ENCODE measurements at places on chromosomes 2 and 18. TPM values are rescaled to one million over a fixed set of nuclear protein-coding genes. Genes with fewer than 3 reads are reported as not detected.

- no peaks in the 10 kb centered on the region for H3K36me3 ChIP-seq
- H3K4me1 ChIP-seq = no peaks in the 10 kb centered on the region
- no peak overlapping the region for H3K27ac ChIP-seq
- H3K4me3 ChIP-seq = no peak overlapping the region
- no peaks in the 10 kb centered on the region for H3K27me3 ChIP-seq
- DNase-seq = no peak
Measured at GRCh38 chr2:228140934-228141528, 40.5 kb downstream of the SPHKAP start.

GRCh38 chr18:4455113-4455811, at the start of gene DLGAP1:
Gene DLGAP1, minus strand, starts transcription at chr18:4455307.
- no peak within 1 kb of the TSS for H3K27ac ChIP-seq
- H3K27me3 ChIP-seq = peaks cover 38% of the 10 kb centered on the region
- H3K4me1 ChIP-seq = peaks cover 13% of the 10 kb centered on the region
- H3K4me3 ChIP-seq = peak within 1 kb of the TSS; percentile 69
- no peaks in the 10 kb centered on the region for H3K36me3 ChIP-seq
- DNase-seq = no peak

GRCh38 chr2:176136374-176137251, 7.1 kb downstream of the HOXD8 start:
- H3K27ac ChIP-seq = no peak overlapping the region
- peaks cover 88% of the 10 kb centered on the region for H3K27me3 ChIP-seq
- peaks cover 5% of the 10 kb centered on the region for H3K36me3 ChIP-seq
- no peak for DNase-seq
- peak overlapping the region; percentile 67 for H3K4me3 ChIP-seq

GRCh38 chr2:241639385-241639784, 1.9 kb downstream of the ATG4B start:
- no peaks in the 10 kb centered on the region for H3K27me3 ChIP-seq
- no peak overlapping the region for H3K27ac ChIP-seq
- H3K4me1 ChIP-seq = peaks cover 44% of the 10 kb centered on the region
- peak overlapping the region; percentile 10 for H3K4me3 ChIP-seq
- H3K36me3 ChIP-seq = no peaks in the 10 kb centered on the region

DNA sequence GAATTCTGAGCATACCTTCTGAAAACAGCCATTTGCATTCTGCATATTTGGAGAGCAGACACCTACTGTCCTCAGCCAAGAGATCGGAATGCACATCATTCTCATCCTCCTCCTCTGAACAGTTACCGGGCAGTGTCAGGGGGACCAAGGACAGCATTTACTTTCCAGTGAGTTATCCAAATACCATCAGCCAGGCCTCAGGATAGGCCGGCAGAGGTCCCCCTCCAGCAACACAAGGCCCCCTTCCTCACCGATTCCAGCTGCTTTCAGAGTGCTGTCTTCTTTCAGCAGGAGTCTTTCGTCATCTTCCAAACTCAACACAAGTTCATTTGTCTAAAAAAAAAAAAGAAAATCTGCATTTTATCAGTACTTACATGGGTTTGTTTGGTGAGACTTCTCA, 55.3 kb downstream of the C2orf76 start:
- H3K27ac ChIP-seq = no peak overlapping the region
- no peaks in the 10 kb centered on the region for H3K36me3 ChIP-seq
- H3K27me3 ChIP-seq = no peaks in the 10 kb centered on the region
- no peak for DNase-seq
- H3K4me1 ChIP-seq = peaks cover 16% of the 10 kb centered on the region

- DNase-seq = no peak
- H3K4me3 ChIP-seq = no peak overlapping the region
- no peaks in the 10 kb centered on the region for H3K4me1 ChIP-seq
- no peaks in the 10 kb centered on the region for H3K36me3 ChIP-seq
- H3K27me3 ChIP-seq = no peaks in the 10 kb centered on the region
Measured at GRCh38 chr2:80476535-80477117, 172.1 kb upstream of the LRRTM1 start.

- no peak for DNase-seq
- peaks cover 2% of the 10 kb centered on the region for H3K36me3 ChIP-seq
- peaks cover 58% of the 10 kb centered on the region for H3K4me1 ChIP-seq
Measured at GRCh38 chr2:85892216-85892944, 3.6 kb upstream of the ST3GAL5 start.

DNA sequence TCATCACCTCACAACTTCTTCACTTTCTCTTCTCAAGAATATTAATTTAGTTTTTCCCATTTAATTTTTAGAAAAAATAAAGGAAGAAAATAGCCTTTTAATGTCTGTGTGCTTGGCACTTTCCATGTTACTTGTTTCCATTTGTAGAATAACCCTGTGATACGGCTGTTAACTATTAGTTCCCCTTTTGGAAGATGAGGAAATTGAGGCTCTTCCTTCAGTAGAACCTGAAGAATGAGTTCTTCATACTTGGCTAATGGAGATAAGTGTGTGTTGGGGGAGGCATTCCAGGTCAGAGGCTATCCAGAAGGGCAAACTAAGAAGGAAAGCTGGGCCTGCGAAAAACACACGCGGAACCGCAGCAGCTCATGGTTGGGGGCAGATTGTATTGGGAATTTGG, 38.3 kb downstream of the ZNF532 start:
- peaks cover 26% of the 10 kb centered on the region for H3K36me3 ChIP-seq
- peaks cover 26% of the 10 kb centered on the region for H3K4me1 ChIP-seq
- H3K4me3 ChIP-seq = no peak overlapping the region
- no peak for DNase-seq
- H3K27me3 ChIP-seq = no peaks in the 10 kb centered on the region

DNA sequence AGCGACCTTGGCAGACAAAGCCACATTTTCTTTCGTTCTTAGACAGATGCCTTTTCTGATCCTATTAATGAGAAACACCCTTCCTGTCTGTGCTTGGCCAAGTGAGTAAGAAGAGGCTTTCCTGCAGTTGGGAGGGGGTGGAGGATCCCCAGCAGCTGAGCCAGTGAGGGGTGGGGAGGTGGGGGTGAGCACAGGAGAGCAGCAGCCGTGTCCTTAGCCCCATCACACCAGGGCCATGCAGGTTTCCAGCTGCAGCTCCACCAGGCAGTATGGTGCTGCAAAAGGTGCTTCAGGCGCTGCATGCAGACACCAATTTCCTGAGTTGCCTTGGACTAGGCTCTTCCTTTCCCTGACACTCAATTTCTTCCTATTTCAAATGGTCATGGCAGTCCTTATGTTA, 123.3 kb upstream of the SIX2 start:
- no peak overlapping the region for H3K4me3 ChIP-seq
- peak; percentile 73 for DNase-seq
- H3K27ac ChIP-seq = no peak overlapping the region

DNA sequence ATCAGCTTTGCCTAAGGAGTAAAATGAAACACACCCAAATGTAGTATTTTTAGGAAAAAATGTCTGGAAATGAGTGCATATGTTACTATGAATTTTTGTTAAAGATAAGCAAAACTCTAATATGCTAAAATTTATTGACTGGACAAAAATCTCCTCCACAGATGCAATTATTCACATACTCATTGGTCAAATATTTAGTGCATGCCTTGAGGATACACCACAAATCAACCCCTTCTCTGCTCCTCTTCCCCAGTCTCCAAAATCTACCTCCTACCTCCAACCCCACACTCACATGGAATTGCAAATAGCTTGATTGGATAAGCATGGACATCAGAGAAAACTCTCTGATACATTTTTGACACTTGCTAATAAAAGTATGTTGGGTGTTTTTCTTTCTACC, 95.6 kb upstream of the CDC42EP3 start:
- no peak overlapping the region for H3K4me3 ChIP-seq
- H3K4me1 ChIP-seq = peaks cover 80% of the 10 kb centered on the region
- H3K27ac ChIP-seq = peak overlapping the region; percentile 88
- no peaks in the 10 kb centered on the region for H3K27me3 ChIP-seq
- no peaks in the 10 kb centered on the region for H3K36me3 ChIP-seq
- DNase-seq = no peak

GRCh38 chr18:25826823-25827222, 263.6 kb downstream of the SS18 start:
- DNase-seq = no peak
- H3K36me3 ChIP-seq = no peaks in the 10 kb centered on the region
- no peak overlapping the region for H3K4me3 ChIP-seq
- no peak overlapping the region for H3K27ac ChIP-seq

DNA sequence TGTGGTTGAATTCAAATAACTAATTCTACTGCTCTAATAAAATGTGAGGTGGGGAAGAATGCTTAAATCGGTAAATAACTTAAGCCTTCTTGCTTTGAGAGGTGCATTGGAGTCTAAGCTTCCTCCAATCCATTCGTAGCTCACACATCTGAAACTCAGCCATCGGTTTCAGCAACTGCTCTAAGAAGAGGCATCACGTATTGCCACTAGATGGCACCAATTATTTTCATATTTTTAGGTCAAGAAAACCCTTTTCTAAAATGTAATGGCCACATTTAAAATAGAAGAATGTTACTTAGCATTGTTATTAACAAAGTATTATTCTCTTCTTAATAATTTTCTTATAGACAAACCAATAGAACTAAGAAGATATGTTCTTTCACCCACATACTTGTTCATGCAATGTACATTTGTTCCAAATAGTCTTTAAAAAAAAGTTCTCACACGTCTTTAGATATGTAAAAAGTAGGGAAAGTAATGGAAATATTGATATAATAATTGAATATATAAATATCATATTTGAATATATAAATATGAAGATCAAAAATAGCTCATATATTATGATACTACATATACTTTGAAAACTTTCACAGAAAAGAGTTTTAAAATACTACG, 229.8 kb downstream of the CCDC178 start:
- peaks cover 35% of the 10 kb centered on the region for H3K27me3 ChIP-seq
- no peaks in the 10 kb centered on the region for H3K4me1 ChIP-seq
- no peak for DNase-seq
- no peaks in the 10 kb centered on the region for H3K36me3 ChIP-seq

DNA sequence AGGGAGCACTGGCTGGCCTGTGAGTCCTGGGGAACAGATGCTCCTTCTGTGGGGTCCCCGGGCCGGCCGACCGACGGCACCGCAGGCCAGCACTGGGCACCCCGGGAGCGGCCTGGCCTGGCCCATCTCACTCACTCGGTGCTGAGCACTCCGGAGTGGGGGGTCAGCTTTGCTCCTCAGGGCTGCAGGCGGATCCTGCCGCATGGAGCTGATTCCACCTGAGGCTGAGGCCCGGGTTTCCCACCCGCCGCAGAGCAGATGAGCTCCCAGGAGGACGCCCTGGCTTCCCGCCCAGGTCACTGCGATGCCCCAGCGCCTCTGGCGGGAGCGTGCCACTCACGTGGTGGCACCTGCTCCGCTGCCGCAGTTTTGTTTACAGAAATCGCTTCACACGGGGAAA, 418.6 kb downstream of the GALR1 start:
- no peak overlapping the region for H3K4me3 ChIP-seq
- no peaks in the 10 kb centered on the region for H3K36me3 ChIP-seq
- H3K27me3 ChIP-seq = no peaks in the 10 kb centered on the region
- no peak overlapping the region for H3K27ac ChIP-seq
- DNase-seq = no peak

DNA sequence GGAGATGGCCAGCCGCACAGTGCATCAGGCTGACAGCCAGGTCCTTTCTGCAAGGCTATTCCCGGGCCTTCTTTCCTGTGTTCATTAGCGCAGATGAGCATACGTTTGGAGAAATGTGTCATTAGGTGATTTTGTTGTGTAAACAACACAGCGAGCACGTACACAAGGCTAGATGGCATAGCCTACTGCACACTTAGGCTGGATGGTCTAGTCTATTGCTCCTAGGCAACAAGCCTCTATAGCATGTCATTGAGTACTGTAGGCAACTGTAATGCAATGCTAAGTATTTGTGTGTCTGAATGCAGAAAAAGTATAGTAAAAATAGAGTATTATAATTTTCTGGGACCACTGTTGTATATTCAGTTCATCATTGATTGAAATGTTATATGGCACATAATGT, 50.9 kb upstream of the PHLPP1 start:
- no peak overlapping the region for H3K4me3 ChIP-seq
- H3K36me3 ChIP-seq = no peaks in the 10 kb centered on the region
- H3K4me1 ChIP-seq = peaks cover 26% of the 10 kb centered on the region

DNA sequence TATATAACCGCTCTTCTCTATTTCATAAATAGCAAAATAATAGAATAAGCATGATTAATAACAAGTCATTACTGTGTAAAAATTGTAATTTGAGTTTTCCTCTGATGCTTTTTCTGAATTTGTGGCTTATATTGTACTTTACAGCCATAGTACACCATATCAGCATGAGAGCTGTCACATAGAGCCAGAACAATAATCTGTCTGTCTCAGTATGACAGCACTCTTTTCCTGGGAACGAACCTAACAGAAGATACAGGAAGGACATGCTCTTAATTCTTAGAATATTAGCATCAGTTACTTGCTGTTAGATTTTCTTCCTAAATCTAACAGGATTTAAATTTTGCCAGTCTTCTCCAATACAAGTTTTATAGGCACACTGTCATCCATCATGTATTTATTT, 21.3 kb upstream of the NRXN1 start:
- no peak overlapping the region for H3K4me3 ChIP-seq
- no peak overlapping the region for H3K27ac ChIP-seq
- no peaks in the 10 kb centered on the region for H3K4me1 ChIP-seq
- H3K27me3 ChIP-seq = no peaks in the 10 kb centered on the region
- no peak for DNase-seq
- no peaks in the 10 kb centered on the region for H3K36me3 ChIP-seq

GRCh38 chr2:30373881-30374302, 73.2 kb upstream of the LCLAT1 start:
- DNase-seq = no peak
- H3K27ac ChIP-seq = peak overlapping the region; percentile 69
- H3K27me3 ChIP-seq = no peaks in the 10 kb centered on the region
- no peak overlapping the region for H3K4me3 ChIP-seq

- no peak for DNase-seq
- no peak overlapping the region for H3K27ac ChIP-seq
- H3K36me3 ChIP-seq = no peaks in the 10 kb centered on the region
- no peak overlapping the region for H3K4me3 ChIP-seq
- peaks cover 15% of the 10 kb centered on the region for H3K27me3 ChIP-seq
- H3K4me1 ChIP-seq = no peaks in the 10 kb centered on the region
Measured at GRCh38 chr18:60176259-60176658, 196.3 kb downstream of the MC4R start.

GRCh38 chr2:43269074-43269572, 42.7 kb upstream of the ZFP36L2 start:
- DNase-seq = no peak
- H3K4me3 ChIP-seq = no peak overlapping the region
- H3K27ac ChIP-seq = peak overlapping the region; percentile 86
- H3K27me3 ChIP-seq = no peaks in the 10 kb centered on the region

GRCh38 chr2:160367887-160368286, 125.7 kb downstream of the RBMS1 start:
- DNase-seq = no peak
- peak overlapping the region; percentile 89 for H3K27ac ChIP-seq
- peaks cover 31% of the 10 kb centered on the region for H3K36me3 ChIP-seq
- H3K4me3 ChIP-seq = peak overlapping the region; percentile 70
- peaks cover 97% of the 10 kb centered on the region for H3K4me1 ChIP-seq

UGT1A5 gene
- total RNA-seq = not detected

MYCN gene
- total RNA-seq = 0.54 TPM

MC5R gene
- total RNA-seq = not detected

SKA1 gene
- 4.0 TPM for total RNA-seq

GNLY gene
- not detected for total RNA-seq

PTPRN gene
- 0.24 TPM for total RNA-seq

SERPINB3 gene
- total RNA-seq = not detected

GREB1L gene
- total RNA-seq = 0.60 TPM

NYAP2 gene
- total RNA-seq = not detected

LONRF2 gene
- total RNA-seq = 0.26 TPM

CD226 gene
- 0.46 TPM for total RNA-seq

GALNT5 gene
- 5.3 TPM for total RNA-seq

CXCR1 gene
- not detected for total RNA-seq

OTOS gene
- not detected for total RNA-seq

AGXT gene
- not detected for total RNA-seq

MSTN gene
- 0.89 TPM for total RNA-seq

HOXD3 gene
- not detected for total RNA-seq
